ENCODE measurements at places on chromosomes 2 and 18.
A peak's percentile ranks its signal among the peaks of the same experiment; 100 is the strongest.

- no peak for DNase-seq
These were observed 108.7 kb upstream of the ATL2 start for GRCh38 chr2:38485734-38486133.

GRCh38 chr18:53850902-53851301, 373.6 kb downstream of the MBD2 start:
- no peak for DNase-seq

GRCh38 chr18:22052405-22053105, 116.8 kb upstream of the GATA6 start:
- DNase-seq, result no peak

GRCh38 chr2:192885569-192886160, 690.9 kb upstream of the TMEFF2 start:
- no peak for DNase-seq

GRCh38 chr18:7544686-7545085, 22.4 kb upstream of the PTPRM start:
- DNase-seq, result no peak

DNA sequence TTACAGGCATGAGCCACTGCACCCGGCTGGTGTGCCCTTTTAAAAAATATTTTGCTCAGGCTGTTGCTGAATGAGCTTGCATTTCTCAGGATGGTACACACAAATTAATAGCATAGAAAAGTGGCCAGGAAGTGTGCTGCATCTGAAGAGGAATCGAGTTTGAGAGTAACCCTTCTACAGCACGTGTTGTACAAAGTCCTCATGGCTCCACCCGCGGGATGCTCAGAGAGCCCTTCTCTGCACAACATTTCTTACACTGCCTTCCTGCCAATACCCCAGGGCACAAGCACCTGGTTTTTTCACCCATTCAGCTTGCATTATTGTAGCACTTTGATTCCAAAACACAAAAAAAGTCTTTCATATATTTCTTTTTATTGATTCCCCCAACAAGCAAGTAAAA, 90.1 kb upstream of the NEDD4L start:
- DNase-seq, result no peak

DNA sequence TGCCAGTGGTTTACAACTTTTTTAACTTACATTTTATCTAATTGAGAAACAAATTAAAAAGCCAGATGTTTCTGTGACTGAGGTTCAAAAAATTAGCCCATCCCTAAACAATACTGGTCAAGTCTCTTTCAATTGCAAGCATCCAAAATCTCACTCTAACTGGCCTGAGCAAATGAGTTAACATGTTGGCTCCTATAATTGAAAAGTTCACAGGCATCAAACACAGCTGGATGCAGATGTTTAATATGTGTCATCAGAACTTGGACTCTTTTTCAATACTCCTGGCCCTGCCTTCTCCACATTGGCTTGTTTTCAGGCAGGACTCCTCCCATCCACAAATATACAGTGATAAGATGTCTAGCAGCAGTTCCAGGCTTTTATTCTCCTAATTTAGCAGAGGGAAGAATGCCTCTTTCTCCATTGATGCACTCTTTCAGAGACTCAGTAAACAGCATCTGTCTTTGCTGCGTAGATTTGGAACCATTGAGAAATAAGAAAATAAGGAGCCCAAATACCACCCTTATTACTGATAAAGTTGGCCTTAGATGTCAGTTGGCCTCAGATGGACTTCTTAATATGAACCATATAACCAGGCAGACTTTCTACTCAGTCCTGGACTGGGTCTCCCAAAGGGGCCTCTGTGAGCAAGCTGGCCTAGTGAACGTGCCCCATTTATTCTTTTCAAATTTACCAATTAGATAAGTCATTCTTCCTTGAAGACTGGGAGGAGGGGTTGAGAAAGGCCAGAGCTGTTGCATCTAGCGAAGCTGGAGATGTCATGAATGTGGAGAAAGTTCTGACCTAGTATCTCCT, 30.4 kb upstream of the FN1 start:
- no peak for DNase-seq

DNA sequence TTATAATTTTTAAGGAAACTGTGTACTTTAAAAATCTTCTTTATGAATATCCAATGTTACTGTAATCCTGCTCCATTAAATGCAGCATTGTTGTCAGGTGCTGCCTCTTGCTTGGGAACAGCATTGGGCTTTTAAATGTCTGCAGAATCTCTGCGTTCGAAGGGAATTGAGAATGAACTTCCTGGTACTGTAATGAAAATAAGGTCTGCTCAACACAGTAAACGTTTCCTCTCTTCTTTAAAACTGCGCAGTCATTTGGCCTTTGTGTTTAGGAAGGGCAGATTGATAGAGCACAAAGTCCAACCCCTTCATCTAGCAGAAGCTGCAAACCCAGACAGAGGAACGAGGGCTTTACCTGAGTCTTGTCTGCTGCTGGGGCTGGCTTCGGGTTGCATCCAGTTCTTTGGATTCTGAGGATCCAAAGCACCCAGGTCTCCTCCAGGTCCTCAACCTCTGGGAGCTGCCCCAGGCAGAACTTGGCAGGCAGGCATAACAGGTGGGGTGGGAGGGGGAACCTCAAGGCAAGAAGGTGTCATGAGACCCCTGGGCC, 104.5 kb downstream of the UGGT1 start:
- DNase-seq, result no peak

DNA sequence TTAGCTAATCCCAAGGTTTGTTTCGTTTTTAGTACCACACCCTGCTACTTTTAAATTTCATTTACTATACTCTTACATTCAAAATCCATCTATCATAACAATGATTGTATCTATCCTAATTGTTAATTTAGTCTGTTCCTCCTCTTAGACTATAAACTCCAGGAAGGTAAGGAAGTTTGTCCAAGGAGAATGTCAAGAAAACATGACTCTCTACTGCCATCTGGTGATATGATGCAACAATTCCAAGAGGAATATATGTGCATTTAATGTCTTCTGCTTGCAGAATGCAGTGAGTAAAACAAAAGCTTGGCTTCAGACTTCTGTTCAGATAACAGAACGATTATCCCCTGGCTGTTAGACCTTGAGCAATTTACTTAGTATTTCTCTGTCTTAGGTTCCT, 1267.1 kb downstream of the LRP1B start:
- DNase-seq, result peak; percentile 9

DNA sequence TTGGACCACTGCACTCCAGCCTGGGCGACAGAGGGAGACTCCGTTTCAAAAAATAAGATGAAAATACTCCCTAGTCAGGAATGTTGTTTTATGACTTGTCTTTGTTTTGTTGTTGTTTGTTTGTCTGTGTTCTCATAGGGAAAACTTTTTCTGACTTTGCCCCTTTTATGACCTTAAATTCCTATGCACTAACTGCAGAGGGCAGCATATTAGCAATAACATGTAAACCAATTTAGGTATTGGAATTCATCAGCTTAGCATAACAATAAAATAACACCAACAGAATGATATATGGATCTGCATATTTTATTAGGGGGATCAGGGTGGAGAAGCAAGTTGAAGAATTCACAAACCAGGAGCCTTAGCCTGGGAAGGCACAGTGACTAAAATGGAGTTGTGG, 631.5 kb downstream of the SUCLG1 start:
- no peak for DNase-seq

DNA sequence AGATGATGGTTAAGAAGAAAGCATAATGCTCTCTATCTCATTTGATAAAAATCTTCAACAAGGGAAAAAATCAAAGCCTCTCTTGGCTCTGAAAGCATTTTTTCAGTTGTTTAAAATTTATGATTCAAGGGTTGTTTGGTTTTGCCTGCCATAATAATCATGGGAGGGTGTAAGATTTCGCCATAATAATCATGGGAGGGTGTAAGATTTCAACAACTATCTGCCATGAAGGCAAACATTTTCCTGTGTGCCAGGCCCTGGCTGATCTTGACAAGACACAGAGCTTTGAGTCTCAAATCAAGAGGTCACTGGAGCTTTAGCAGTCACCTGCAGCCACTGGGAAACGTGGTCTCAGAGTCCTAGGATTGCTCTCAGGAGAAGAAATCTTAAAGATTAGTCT, 175.1 kb upstream of the PIEZO2 start:
- no peak for DNase-seq

- no peak for DNase-seq
These were observed 160.8 kb downstream of the PHLPP1 start for GRCh38 chr18:62876111-62876510.

DNA sequence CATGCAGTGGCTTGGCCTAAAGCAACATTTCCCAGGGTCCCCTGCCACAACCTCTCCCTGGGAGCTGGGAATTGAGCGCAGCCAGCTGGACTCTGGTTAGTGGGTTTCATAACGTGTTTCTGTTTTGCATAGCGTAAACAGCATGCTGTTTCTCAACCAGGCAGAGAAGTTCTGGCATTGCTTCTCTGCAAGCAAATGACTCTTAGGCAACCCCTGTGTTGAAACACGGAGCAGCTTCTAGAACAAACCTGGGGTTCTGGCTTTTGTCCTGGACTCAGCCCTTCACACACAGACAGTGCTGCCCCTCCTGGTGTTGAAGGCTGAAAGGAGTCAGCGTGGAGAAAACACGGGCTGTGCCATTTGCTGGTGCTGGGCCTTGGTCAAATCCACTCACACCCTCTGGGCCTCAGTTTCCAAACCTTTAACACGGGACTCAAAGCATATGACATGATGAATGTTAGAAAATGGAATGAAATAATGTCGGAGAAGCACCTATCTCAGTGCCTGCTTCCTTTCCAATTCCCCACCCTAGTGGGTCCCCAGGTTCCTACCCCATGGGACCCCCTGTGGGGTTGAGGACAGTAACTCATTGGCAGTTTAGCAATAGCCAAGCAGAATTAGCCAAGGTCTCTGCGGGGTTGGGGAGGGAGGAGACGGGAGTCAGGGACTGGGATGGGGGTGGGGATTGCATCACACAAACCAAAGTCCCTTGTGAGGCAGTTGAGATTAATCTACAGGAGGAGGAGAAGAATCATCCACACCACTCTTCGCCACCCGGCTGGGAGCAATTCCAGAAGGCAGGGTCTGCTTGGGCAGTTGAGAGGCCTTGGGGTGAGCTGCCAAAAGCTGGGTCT, 30.2 kb upstream of the IL1R2 start:
- no peak for DNase-seq

DNA sequence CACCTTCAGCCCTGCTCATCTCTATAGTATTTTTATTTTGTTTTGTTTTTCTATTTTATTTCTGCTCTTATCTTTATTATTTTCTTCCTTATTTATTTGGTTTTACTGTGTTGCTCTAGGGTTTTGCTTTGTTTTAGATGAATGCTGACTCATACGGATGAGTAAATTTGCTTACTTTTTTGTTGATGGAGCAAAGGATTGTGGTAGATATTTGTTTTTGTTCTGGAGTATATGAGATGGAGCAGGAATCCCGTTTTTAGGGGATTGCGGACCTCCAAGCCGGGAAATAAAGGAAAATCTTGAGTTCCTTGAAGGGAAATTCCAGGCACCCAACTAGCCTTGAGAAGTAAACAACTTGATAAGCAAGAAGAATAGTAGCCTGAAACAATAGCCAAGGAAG, 15.3 kb upstream of the COLEC12 start:
- no peak for DNase-seq

GRCh38 chr2:36397728-36398413, 42.3 kb downstream of the CRIM1 start:
- DNase-seq, result no peak

DNA sequence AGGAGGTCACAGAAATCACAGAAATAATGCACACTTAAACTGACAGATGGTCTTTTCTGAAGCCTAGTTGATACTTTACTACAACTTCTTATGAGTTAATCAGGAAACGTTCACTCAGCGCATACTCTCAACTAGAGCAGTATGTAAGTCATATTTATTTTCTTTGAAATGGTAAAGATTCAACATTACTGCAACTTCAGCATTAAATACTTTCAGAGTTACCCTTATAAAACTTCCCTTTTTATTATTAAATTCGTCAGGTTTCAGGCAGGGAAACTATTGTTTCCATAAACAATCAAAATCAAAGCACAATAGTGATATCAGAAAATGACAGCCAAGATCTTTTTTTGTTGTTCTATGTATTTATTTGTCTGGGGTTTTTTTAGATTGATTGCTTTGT, 222.6 kb upstream of the RND3 start:
- no peak for DNase-seq

GRCh38 chr2:29016504-29016903, 35.4 kb downstream of the TOGARAM2 start:
- DNase-seq, result no peak

- DNase-seq, result no peak
These were observed 67.5 kb upstream of the SCG2 start for GRCh38 chr2:223669453-223670225.

DNA sequence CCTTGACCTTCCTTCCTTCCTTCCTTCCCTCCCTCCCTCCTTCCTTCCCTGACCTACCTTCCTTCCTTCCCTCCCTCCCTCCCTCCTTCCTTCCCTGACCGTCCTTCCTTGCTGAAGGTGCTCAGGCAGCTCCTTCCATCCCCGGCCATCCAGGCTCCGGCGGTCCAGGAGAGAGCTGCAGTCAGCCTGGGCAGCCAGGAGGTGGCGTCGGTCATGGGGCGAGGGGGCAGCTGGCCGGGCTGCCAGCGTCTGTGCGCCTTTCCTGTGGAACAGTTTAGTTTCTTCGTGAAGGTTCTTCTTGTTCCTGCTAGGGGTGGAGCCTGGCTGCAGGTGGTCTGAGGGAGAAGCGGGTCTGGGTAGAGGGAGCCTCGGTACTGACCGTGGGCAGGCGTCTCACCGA, 15.7 kb downstream of the GPR35 start:
- no peak for DNase-seq

DNA sequence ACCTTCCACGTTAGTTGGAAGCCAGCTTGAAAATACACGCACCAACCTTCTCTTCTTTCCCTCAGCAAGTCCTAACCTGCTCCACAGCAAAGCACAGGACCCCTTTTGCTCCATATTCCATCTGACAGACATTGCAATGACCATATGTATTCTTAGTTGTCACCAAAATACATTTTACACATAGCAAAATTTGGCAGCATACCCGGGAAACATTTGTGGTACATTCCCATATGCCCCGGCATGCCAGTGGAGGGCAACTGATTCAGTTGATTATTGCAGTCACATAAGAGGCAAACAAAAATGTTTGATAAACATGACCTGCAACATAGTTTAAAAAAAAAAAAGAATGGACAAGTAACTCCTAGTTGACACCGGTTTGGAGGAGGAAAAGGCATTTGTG, 202.1 kb upstream of the UBE2E3 start:
- no peak for DNase-seq

DNA sequence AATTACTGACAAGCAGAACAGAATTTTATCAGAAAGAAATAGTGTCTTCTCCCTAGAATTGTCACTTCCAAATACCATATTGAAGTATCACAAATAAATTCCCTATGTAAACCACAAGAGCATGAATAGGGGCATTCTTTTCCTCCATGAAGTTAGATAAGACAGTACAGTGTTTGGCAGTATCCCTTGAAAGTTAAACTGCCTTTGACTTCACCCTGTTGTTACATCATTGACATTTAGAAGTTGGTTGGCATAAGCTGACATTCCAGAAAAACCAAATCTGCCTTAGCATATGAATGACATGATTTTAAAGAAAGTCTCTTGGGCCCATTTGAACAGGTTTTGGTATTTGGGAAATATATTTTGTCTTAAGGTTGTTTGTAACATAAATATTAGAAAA, 50.2 kb upstream of the OSR1 start:
- no peak for DNase-seq

GRCh38 chr2:175187378-175187777, 5.9 kb upstream of the ATP5MC3 start:
- DNase-seq, result no peak

GRCh38 chr2:196515608-196516007, 123.9 kb upstream of the CCDC150 start:
- DNase-seq, result no peak

GRCh38 chr2:68293024-68293423, 26.7 kb downstream of the CNRIP1 start:
- no peak for DNase-seq

GRCh38 chr18:8003878-8004675, 437.0 kb downstream of the PTPRM start:
- no peak for DNase-seq

GRCh38 chr2:39135690-39136259, 14.9 kb upstream of the SOS1 start:
- DNase-seq, result no peak
